Stimulated activated CD8-positive, alpha-beta memory T cell treated with anti-CD3 and anti-CD28 coated beads, Interleukin-4, amount 100 ng/mL, for 4 hours (primary cell): ENCODE measurements at places on chromosomes 11 and 22.
A peak's percentile ranks its signal among the peaks of the same experiment; 100 is the strongest.

GRCh38 chr22:40757071-40757470 lies 62.1 kb downstream of the SLC25A17 start:
- DNase-seq, result no peak

- no peak for DNase-seq
These were observed 125.9 kb downstream of the RCN1 start for GRCh38 chr11:32216749-32217148.

- DNase-seq, result no peak
These were observed 101.1 kb downstream of the GRIK4 start for GRCh38 chr11:120612513-120613263.

- no peak for DNase-seq
These were observed at the start of gene SCUBE1 for GRCh38 chr22:43343262-43343669. TSS of gene SCUBE1 (minus strand) at chr22:43343372. CDS start at chr22:43343261, 111 bp downstream.

- DNase-seq, result no peak
These were observed 181.2 kb downstream of the WNT11 start for GRCh38 chr11:76025068-76025467.

- DNase-seq, result no peak
These were observed 498 bp downstream of the C2CD2L start for GRCh38 chr11:119107538-119108145.

GRCh38 chr22:25566898-25567235 lies 2.4 kb downstream of the GRK3 start:
- DNase-seq, result no peak

- DNase-seq, result no peak
These were observed 1.9 kb upstream of the OR9Q2 start for GRCh38 chr11:58186938-58187337.

GRCh38 chr11:128532572-128533091 lies 54.7 kb downstream of the ETS1 start:
- DNase-seq, result no peak

DNA sequence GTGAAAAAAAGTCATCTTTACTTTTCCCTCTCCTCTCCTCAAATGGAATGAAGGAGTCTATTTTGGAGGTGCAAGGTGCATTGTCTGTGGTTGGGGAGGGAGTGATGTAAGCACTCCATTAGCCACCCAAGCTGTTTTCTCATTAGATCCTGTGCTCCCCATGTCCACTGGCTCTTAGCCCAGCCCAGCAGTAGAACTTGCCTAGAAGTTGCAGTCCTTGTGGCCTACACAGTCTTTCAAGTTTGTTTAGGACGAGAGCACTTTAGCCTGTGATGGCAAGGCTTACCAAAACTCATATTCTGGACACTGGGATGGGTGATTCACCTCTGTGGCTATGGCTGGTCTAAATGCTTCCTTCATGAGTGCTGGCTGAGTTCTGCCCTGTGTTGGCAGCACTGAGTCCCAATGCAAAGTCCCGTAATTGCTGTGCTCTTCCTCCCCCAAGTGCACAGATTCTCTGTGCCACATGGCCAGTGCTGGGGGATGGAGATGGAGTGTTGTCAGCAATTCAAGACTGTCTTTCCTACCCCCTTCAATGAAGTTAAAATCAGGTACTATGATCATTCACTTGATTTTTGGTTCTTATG lies 15.8 kb downstream of the SLC22A25 start:
- DNase-seq, result no peak

- DNase-seq, result no peak
These were observed 17.8 kb downstream of the PI4KA start for GRCh38 chr22:20840646-20841371.

DNA sequence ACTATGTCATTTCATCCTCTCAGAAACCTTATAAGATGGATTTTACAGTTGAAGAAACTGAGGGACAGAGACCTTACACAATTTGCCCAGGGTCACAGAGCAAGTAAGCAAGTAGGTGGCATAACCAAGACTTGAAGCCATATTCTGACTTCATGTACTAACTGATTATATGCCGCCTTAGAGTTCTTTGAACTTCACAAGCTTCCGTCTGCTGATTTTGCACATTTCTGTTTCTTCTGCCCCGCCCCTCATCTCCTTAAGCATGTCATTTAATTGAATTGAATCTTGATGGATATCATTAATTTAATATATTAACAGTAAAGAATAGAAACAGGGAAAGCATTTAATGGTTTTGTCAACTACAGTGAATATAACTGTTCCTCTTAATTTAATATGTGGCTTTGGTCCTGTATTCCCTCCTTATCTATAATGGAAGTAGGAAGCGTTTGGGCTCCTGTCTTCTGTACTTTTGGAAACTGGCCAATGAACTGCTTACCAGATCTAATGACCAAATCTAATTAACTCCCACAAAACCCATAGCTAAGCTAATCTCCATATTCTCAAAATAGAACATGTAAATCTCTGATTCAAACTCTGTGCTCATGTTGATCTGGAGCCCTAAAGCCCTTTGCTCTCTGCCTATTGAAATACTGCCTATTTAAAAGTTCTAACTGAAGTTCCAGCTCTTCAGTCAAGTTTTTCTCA lies 30.4 kb downstream of the SIK2 start:
- no peak for DNase-seq

DNA sequence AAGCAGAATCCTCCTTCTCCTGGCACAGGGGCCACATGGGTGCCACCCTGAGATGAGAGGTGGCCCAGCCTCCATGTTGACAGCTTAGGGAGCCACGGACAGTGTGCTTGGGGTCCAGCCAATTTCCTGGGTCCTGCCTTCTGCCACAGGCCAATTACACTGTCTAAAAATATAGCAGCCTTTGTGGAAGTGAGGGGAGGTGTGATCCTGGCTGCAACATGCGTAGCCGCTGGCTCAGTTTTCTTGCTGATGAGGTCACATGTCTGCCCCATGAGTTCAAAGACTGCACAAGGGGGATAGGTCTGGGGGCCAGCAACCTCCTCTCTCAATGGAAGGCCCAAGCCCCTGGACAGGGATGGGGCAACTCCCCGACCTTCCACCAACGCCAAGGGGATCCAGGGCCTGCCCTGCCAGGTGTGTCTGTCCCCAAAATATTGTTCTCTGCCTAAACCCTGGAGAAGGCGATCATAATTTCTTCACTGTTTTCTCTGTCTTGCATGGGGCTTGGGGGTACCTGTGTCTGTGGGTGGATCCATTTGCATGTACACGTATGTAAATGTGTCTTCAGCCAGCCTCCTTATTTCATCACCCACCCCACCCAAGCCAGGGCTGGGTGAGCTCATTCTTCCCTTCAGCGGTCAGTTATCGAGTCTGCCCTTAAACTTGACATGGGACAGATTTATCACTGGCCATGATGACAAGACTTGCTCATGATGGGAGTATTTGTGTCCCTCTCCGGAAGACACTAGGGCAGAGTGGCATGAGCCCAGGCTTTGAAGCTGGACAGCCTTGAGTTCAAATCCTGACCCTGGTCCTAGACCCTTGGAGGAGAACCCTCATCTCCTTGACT lies 59.4 kb downstream of the OTOG start:
- DNase-seq, result no peak

DNA sequence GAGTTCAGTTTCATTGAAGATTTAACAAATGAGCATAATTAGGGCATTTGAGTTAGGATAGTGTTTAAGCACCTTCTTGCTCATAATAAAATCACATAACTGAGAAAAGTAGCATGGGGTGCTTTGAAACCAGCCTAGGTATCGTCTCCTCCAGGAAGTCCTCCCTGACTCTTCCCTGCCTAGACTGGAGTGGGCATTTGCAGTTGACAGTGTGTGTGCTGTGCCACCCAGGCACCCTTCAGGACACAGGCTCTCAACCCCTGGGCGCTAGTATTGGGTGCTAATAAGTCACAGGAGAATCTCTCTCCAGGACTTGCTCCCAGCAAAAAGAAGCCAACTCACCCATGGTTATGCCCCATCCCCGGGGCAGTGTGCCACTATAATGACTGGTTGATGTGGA lies 584.1 kb downstream of the INSC start:
- DNase-seq, result no peak

- DNase-seq, result no peak
These were observed 40.3 kb downstream of the OR5B17 start for GRCh38 chr11:58318532-58318931.

DNA sequence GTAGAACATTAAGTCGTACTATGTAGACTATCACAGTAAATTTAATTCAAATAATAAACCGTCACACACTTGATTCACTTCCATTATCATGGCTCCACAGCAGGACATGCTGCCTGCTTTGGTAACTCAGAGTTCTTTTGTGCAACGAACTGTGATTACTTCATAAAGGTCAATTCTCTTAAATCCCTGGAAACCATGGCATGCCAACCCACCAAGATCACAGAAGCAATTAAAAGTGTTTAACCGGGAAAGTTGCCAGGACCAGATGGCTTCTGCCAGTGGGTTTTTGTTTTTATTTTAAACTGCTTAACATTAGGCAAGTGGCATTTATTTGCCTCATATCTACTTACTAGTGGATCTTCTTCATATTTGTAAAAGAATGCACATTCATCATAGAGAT lies 1162.1 kb downstream of the DLG2 start:
- no peak for DNase-seq

- DNase-seq, result no peak
These were observed 146.2 kb downstream of the RBFOX2 start for GRCh38 chr22:35882211-35883030.

- DNase-seq, result no peak
These were observed 17.7 kb upstream of the TMEM123 start for GRCh38 chr11:102470251-102470650.

DNA sequence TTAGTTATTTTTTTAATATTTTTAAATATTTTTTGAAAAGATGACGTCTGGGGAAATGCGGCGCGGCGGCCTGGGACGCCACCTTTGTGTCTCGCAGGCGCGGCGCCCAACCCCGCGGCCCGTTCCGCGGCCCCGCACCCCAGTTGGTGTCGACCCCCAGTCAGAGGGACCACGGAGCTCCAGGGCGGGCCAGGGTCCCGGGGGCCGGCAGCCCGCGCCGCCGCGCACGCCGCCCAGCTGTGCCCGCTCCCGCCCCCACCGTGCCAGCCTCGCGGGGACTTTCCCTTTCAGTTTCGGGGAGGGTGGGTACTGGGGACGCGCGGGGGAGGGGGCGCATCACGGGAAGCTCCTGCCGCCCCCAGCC lies 1.6 kb downstream of the CCND1 start:
- DNase-seq, result peak; percentile 38

- DNase-seq, result no peak
These were observed 23.5 kb downstream of the BBOX1 start for GRCh38 chr11:27064086-27064485.
